Stimulated activated CD4-positive, alpha-beta T cell treated with anti-CD3 and anti-CD28 coated beads, Interleukin-2, amount 100 ng/mL, for 48 hours (primary cell): ENCODE measurements at places on chromosomes 3 and 15.

- DNase-seq = no peak
Measured at GRCh38 chr3:189304465-189305351, 132.9 kb downstream of the TPRG1 start.

DNA sequence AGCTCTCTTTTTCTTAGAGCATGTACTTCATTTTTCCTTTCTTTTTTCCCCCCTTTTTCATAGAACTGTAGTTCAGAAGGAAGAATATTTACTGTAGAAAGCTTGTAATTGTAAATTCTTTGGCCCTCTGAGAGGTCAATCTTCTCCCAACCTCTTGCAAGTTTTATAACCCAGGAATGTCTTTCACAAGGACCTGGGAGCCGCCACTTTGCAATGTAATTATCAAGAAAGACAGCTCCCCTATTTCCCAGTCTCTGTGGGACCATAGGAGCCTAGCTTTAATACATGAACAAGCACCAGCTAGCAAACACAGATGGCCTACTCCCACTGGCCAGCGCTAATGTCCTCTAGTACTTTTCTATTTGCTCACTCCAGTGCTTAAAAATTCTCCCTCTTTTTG is 51.4 kb downstream of the NFKBIZ start:
- no peak for DNase-seq

DNA sequence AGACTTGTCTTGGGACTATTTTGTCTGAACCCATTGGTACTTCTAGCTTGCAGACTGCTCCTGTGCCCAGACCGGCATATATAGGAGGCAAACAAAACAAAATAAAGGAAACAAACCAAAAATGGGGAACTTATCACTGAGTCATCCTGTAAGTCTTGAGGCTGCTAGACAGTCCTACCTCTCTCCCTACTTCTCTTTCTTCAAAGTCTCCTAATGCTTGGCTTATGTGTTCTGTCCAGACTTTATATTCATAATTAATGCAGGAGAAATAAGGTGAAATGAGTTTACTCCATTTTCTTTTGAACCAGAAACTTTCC is 266.2 kb downstream of the ZNF385D start:
- no peak for DNase-seq

DNA sequence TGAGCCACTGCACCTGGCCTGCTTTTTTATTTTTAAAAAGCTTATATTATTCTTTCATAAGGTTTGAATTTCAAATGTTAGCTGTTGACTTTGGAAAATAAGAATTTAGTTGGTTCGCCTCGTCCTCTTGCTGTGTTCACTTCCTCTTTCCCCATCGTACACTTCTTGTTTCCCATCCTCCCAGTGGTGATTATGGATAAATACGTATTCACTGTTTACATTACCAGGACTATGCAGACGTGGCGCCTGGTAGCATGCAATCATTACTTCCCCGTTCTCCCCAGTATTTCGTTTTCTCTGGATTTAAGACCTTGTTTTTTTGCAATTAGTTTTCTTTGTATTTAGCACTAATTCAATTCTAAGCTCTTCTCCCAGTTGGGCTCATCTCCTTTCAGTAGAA is 70.1 kb downstream of the LMLN start:
- DNase-seq = no peak

DNA sequence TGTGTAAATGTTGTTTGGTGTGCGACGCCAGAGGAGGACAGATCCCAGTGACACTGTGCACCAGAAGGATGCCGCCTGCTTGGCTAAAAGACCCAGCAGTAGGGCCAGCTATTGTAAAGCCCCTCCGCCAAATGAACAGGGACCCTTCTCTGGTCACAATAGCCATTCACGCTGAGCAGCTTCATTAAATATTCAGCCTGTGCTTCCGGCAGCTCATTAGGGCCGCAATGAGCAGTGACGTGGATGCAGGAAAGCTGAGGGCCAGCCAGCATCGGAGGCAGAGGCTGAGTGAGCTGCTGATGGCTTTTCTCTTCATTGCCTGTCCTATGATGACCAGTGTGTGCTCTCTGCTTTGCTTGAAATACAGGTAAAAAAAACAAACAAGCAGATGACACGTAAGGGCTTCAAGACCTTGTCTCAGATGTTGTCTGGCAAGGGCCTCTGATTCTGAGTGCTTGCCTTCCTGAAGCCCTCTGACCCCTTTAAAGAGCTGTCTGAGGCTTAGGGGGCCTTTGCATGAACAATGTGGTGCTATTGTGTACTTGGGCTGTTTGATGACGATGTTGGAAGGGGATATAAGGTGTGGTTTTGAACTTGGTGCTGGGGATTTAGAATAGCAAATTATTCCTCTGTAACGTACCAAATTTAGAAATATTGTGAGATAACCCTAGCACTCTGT is 130.4 kb downstream of the FEZF2 start:
- DNase-seq = no peak

- no peak for DNase-seq
Measured at GRCh38 chr3:115099986-115100571, 47.0 kb downstream of the ZBTB20 start.

DNA sequence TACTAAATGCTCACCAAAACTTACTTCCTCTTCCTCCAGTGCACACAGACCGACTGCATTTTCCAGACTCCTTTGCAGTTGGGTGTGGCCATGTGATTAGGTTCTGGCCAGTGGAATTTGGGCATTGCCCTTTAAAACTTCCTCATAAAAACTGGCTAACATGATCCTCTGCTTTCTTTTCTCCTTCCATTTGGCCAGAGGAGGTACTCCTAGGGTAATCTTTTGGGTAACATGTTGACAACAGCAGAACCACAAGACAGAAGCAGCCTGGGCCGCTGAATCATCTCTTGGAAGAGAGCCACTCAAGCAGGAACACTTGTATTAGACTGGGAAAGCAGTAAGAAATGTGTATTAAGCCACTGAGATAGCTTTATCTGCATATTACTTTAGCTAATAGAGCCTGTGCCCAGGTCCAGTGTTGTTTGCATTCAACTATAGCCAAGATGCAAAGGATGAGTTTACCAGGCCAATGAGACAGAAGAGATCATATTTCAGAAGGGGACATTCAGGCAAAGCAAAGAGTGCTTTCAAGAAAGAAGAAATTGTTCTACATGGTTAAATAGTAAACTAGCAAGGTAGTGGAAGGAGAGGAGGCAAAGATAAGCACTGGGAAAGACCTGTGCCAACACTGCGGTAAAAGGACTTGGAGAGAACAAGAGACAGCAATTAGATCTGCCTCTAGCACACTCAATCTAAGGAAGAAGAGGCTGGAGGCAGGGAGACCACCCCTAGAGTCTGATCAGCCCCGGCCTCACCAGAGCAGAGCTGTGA is 79.8 kb downstream of the PLCH1 start:
- no peak for DNase-seq

DNA sequence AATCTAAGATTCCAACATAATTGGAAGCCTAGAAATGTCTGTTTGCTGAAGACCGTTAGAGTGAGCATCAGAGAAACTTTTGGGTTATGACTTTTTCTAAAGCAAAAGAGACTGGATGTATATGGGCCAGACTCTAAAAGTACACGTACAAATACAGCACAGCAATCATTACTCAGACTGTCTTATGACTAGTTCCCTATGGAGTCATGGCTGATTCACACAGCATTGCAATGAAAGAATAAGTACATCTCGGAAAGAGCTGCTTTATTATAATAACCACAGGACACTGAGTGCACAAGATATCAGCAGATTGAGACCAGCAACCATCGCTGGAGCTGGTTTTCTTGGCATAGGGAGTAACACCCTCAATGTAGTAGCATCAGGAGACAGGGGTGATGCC is 618.6 kb downstream of the NLGN1 start:
- no peak for DNase-seq

- DNase-seq = no peak
Measured at GRCh38 chr15:69531665-69532027, 79.0 kb downstream of the RPLP1 start.

DNA sequence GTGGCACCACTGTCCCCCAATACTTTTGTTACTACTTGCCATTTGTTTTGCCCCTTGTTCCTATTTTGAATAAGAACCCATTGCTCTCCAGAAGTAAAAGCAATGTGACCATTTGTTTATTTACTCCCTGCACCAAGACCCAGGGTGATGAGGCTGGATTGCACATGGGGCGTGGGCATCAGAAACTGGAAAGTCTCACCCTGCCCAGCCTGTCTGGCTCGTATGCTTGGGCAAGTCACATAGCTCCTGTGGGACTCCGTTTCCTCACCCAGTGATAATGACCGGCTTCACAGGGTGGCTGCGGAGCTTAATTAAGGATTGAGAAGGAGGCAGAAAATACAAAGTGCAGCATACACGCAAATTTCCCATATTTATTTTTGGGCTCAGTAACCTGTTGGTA is 167.7 kb upstream of the ICE2 start:
- DNase-seq = no peak

- no peak for DNase-seq
Measured at GRCh38 chr3:72829701-72830100, 18.5 kb downstream of the SHQ1 start.

GRCh38 chr3:120144267-120144666 is 50.0 kb upstream of the GSK3B start:
- DNase-seq = no peak

GRCh38 chr15:39599871-39600270 is 19.0 kb downstream of the THBS1 start:
- DNase-seq = no peak

GRCh38 chr3:59992578-59992977 is 942.8 kb upstream of the CFAP20DC start:
- no peak for DNase-seq

GRCh38 chr15:89074402-89075012 is 13.7 kb upstream of the ABHD2 start:
- DNase-seq = no peak

DNA sequence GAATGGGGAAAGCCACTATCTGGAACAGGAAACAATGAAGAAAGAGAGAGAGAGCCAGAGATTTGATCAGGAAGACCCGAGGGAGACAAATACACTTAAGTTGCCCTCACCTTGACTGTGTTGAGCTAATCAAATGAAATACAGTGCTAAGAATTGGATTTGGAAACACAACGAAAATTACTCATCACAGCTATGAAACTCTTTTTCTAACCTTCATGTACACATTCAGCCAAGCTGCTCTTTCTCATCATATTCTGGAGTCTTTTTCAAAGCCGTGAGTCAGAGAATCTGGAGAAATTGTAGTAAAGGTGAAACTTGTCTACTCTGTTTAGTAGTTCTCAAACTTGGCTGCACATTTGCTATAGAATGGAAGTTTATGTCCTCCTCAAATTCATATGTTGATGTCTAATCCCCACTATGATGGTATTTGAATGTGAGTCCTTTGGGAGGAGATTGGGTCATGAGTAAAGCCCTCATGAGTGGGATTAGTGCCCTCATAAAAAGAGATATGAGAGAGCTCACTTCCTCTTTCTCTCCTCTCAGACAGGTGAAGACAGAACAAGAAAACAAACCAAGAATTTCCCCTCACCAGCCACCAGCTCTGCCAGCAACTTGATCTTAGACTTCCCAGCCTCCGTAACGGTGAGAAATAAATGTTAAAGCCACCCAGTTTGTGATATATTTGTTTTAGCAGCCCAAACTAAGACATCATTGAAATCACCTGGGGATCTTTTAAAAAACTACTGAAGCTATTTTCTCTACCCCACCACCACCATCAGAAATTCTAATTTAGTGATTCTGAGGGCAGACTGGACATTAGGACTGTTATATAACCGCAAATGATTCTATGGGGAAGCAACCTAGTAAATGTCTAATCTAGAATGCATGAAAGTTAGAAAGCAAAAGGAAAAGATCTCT is 143.6 kb upstream of the GRM7 start:
- DNase-seq = no peak

DNA sequence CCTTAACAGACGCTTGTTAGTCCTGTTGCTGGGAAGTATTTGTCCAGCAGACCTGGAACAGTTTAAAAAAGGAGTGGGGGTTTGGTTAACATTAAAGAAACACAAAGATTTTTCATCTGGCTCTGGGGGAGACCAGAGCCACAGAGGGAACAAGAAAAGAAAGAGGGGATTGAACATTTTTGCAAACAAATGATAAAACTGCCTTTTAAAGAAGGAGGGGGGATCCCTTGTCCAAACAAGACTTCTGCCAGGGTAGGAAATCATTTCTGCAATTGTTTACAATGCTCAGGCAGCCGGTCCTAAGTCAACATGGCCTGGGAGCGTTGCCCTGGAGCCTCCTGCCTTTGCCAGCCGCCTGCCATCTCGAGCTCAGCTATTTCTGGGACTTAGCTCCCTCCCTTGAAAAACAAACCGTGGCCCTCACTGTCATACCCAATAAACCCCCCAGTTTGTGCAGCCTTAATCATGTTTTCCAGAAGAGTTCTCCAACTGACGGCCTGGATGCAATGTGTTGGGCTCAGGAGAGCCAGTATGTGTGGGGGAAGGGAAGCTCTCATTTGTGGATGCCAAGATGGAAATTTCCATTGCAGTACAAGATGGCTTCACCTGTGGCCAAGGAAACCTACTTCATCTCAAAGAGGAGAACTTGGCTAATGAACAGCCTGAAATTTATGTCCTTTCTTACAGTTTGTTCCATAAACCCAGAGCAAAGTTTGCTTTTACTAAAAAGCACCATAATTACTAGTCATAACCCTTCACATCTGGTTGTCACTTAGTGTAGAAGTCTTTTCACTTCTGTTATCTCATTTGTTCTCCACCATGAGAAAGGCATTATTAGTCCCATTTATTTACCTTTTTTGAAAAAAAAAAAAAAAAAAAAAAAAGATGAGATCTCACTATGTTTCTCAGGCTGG is 75.9 kb upstream of the RNU6-1 start:
- no peak for DNase-seq

GRCh38 chr15:94206463-94207167 is 24.7 kb upstream of the MCTP2 start:
- peak; percentile 21 for DNase-seq

DNA sequence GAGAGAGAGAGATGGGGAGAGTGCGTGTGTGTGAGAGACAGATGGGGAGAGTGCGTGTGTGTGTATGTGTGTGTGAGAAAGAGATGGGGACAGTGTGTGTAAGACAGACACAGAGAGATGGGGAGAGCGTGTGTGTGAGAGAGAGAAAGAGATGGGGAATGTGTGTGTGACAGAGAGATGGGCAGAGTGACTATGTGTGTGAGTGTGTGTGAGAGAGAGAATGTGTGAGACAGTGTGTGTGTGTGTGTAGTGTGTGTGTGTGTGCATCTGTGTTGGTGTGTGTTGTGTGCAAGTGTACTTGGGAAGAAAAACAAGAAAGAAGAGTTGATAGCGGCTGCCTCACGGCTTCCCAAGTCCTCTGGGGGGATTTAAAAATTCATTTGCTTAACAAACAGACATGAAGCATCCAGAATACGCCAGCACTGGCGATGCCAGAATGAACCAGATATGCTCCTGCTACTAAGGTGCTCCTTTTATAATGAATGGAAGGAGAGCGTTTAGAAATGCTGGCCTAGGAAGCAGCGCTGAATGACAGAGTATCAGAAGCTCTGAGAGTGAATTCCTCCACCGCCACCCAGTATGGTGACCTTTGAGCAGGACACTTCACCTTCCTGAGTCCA is 186.1 kb upstream of the TSC22D2 start:
- DNase-seq = no peak

- DNase-seq = no peak
Measured at GRCh38 chr3:126546549-126547239, 12.0 kb downstream of the C3orf22 start.

DNA sequence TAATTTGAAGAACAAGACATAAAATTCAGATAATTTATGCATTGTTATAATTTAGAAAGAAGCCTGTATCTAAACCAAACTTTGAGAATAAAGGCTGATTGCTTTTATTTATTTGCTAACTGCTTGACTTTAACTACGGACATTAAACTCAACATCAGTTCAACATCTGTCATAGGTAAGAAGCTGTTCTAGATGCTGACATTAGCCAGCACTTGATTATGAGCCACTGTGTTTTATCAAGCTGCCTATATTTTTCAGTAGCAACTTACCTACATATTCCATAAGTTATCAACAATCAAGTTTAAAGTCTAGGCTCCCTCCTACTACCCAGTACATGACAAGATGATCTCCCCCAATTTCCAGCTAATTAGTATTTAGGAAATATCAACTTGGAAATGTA is 42.1 kb downstream of the USF3 start:
- no peak for DNase-seq
